Putamen (tissue), 1 donor: ENCODE measurements at places on chromosomes 6 and 20.

DNA sequence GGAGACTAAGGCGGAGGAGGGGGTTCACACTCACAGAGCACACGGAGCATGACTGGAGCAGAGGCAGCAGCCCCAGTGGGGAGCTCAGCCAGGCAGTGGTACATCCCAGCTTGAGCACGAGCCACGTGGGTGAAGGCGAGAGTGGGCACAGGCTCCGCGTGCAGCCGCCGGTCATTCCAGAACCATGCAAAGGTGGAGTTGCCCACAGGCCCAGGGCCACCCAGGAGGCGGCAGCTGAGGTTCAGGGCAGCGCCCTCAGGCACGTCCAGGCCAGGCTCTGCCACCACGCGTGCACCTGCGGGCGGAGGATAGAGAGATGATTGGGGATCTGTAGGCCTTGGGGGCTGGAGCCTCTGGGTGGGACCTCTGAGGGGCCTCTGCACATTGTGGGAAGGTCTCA is 9.5 kb upstream of the ADAM33 start:
- no peak for DNase-seq

DNA sequence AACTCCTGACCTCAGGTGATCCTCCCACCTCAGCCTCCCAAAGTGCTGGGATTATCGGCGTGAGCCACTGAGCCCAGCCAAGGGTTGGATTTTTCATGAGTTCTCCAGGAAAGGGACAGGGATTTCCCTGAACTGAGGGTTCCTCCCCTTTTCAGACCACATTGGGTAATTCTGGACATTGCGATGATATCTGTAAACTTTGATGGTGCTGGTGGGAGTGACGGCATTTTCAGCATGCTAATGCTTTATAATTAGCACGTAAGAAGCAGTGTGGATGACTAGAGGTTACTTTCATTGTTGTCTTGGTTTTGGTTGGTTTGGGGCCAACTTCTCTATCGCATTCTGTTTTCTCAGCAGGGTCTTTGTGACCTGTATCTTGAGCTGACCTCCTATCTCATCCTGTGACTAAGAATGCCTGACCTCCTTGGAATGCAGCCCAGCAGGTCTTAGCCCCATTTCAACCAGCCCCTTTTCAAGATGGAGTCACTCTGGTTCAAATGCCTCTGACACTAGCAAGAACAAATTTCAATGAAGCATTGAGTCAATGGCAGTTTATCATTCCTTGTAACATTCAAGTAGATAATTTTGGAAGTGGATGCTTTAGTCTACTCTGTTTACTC is 156.5 kb downstream of the TTLL2 start:
- no peak for DNase-seq

DNA sequence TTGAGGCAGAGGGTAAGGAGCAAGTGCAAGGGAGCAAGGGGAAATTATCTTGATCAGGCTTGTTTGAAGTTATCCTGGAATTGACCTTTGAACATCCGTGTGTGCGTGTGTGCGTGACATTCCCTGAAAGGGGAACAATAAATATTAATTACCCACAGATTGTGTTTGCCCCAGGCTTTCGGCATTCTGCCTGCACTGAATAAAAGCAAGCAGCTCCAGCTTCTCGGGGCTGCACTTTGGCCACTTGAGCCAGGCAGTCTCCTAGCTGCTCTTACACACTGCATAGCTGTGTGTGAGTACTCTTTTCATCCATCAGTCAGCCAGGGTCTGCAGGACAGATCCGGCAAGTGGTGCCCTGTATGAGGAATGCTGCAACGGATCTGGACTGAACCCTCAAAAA is 107.7 kb upstream of the BTN3A2 start:
- no peak for DNase-seq

- no peak for DNase-seq
These were observed 230.6 kb downstream of the TSHZ2 start for GRCh38 chr20:53202777-53203176.
